Astrocyte of the hippocampus (primary cell): ENCODE measurements at places on chromosomes 5 and 9.
A peak's percentile ranks its signal among the peaks of the same experiment; 100 is the strongest.

DNA sequence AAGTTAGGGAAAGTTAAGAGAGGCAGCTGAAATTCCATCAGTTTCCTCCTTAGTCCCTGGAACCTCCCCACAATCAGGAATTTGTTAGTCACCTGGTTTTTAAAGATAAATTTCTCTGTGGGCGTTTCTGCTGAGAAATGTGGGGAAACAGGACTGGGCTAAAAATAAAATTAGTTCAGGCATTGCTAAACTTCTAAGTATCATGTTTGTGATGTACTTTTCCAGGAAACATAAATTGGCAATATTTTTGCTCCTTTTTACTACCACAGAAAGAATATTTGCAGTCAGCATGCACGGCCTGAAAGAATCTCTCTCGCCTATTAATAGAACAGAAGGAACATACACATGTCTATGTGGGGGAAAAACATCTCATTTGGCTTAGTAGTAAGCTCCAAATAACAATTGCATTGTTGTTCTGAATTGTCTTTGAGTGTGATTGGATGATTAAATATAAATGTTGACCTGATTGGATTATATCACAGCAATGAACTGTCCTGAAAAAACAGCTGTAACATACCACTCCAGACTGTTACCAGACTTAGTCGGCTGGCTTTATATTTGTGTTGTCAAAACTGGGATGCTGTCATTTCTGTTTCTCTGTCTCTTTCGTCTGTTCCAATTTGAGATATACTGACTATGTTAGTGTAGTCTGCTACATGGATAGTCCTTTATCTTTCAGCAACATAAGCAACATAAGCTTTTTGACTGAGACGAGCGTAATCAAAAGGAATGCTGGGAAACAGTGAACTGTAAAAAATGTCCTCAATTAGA lies 12.9 kb downstream of the TJP2 start:
- peak; percentile 33 for DNase-seq

- DNase-seq = no peak
These were observed 78.2 kb downstream of the BASP1 start for GRCh38 chr5:17295671-17296070.

DNA sequence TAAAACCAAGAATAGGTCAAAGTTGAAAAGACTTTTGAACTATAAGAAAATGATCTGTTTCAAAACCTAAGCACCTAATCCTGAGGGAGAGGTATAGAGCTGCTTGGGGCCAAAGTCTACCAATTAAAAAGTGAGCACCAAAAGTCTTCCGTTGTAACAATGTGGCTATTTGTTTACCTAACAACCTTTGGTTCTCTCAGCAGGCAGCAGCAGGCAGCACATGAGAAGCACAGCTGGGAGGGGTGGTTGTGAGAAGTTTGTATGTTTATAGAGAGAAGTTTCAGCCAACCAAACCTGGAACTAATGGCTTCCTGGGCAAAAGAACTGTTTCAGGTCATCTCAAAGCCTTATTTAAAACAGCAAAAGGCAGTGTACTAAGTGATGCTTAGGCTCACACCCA lies 59.8 kb upstream of the TBC1D9B start:
- DNase-seq = no peak

GRCh38 chr9:92564982-92565381 lies 29.2 kb upstream of the ECM2 start:
- DNase-seq = no peak

DNA sequence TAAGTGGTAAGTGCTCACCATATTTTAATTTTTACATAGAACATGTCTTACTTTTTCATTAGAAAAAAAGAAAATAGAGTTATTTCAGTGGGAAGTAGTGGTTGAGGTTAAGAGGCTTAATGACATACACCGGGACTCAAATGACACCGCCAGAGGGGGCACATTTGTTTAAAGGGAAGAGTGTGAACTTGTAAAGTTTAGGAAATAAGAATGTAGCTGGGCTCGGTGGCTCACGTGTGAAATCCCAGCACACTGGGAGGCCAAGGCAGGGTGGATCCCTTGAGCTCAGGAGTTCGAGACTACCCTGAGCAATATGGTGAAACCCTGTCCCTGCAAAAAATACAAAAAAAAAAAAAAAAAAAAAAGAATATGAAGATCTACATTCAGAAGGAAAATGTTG lies 43.4 kb upstream of the TNFAIP8 start:
- no peak for DNase-seq

DNA sequence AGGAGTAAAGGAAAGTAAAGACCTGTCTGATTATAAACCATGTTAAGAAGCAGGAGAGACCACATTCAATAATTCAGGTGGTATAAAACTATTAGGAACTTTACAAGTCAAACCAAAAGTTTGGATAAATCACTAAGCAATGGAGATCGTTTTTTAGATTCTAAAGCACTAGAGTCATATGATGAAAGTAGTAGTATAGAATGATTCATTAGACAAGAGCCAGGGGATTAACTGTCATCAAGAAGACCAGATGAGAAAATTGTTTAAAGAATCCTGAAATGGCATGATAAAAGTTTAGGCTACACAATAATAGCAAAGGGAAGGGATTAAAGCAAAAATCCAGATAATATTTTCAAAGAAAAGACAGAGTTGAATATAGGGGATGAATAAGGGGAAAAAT lies 12.9 kb upstream of the CARNMT1 start:
- DNase-seq = no peak

GRCh38 chr5:68918306-68918705 lies 175.5 kb upstream of the SLC30A5 start:
- DNase-seq = no peak

- no peak for DNase-seq
These were observed 204.7 kb upstream of the RFX3 start for GRCh38 chr9:3730511-3730922.

GRCh38 chr9:127307802-127308201 lies 43.2 kb downstream of the GARNL3 start:
- peak; percentile 17 for DNase-seq
